ENCODE measurements at places on chromosomes 7 and 10. TPM values are rescaled to one million over a fixed set of nuclear protein-coding genes. Genes with fewer than 3 reads are reported as not detected.

DNA sequence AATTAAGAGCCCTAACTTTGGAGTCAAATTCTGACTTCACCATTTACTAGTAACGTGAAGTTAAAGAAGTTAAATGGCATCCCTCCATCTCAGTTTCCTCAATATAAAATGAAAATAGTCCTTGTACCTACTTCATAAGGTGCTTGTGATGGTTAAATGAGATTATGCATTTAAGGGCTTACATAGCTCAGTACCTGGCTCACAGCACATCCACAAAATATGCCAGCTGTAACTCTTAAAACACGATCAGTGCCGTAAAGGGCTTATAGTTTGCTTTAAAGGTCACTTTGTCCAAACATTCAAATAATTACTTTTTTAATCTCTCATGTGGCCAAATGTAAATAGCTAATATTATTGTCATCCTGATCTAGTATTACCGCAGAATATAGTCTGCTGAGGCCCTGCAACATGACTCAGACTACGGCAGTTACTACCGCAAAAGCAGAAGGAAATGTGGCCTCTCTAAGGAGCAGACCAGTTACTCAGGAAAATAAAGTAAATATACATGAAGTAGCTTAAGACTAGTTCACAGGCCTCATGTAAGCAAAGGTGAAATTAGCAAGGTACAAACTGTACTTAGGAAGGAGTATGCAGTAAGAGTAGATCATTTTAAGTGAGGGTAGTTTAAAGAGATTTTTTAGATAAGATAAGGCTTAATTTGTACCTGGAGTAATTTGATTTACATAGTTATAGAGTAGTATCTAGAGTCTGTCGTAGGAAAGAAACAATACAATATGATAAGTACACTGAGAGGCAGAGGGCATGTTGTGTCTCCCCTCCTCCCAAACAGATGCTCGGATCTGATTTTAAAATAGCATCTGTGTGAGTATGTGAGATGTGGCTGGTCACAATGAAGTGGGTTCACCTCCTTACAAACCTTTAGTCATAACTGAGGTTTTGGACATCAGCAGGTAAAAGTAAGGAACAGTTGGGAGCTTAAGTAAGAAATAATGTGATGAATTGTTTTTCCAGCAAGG, 13.1 kb downstream of the CASP2 start:
- DNase-seq, result no peak

DNA sequence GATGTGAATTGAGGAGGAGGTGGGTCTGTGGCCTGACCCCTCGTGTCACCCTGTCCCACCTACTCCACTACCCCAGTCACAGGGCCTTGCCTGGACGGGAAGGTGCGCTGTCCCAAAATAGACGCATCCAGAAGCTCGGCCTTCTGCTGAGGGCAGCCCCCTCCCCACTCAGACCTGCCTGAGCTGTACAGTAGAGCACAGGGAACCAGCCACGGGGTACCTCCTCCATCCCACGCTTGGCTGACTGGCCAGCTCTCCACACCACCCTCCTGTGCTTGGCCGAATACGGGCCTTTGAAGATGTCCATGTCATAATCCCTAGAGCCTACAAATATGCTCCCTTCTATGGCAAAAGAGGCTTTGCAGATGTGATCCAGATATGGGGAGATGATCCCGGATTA, 88.3 kb downstream of the CHST15 start:
- no peak for DNase-seq

GRCh38 chr7:3437467-3437866, 136.4 kb downstream of the SDK1 start:
- no peak for DNase-seq

DNA sequence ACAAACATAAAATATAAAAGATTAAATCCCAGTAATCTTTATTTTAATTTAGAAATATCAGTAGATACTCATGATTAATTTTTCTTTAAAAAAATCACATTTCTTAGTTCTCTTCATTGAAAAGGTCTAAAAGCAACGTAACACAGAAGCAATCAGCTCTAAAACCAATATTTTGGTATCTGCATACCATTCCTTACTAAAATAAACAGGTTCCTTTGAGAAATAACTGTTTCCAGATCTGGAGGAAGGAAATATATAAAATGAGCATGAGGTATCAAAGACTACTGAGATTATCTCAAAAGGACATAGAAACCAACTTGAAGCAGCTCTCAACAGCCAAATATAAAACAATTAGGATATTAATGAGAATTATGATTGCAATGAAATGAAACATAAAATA, 301.0 kb upstream of the GNAI1 start:
- no peak for DNase-seq

DNA sequence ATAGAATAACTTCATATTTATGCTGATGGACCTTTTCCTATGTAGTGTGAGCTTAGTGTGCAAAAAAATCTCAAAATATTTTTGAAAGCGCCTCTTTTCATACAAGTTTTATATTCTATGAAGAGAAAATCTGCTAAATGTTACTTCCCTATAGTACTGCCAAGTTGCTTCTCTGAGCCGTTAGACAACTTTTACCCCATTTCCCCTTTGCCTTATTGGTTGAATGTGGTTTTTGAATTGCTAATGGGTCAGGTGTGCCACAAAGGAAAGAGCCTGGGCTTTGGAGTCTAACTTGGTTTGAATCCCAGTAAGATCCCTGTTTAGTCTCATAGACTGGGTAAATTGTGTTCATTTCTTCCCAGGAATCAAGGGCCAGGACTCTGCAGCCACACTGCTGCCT, 261.5 kb downstream of the SNX10 start:
- no peak for DNase-seq

GRCh38 chr7:106281585-106282318, 3.0 kb downstream of the NAMPT start:
- DNase-seq, result no peak

DNA sequence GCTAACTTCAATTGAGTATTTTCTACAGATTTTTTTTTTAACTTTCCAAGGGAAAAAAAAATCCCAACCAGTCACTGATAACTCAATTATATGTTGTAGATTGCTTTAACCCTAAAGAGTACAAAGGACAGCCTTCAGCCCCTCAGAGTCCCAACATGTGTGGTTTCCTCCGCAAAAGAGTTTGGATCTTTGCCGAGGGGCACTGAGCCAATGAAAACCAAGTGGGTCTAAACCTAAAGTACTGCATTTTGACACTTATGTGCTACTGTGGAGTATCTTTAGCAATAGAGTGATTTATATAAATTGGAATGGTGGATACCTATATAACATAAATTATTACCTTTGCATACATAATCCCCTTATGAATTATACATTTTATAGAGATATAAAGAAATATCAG, 91.5 kb downstream of the SEMA3D start:
- no peak for DNase-seq

- no peak for DNase-seq
These were observed 5.7 kb downstream of the PPIF start for GRCh38 chr10:79353000-79353406.

- no peak for DNase-seq
These were observed 279.4 kb upstream of the CACNA2D1 start for GRCh38 chr7:82722946-82723345.

- DNase-seq, result no peak
These were observed 652.7 kb upstream of the POM121L12 start for GRCh38 chr7:52382731-52383130.

- DNase-seq, result no peak
These were observed 16.5 kb upstream of the NT5C3A start for GRCh38 chr7:33079096-33079495.

GRCh38 chr10:86193841-86194240, 172.8 kb downstream of the GRID1 start:
- DNase-seq, result no peak

CFAP70 gene
- polyA plus RNA-seq, result 5.3 TPM

MOGAT3 gene
- polyA plus RNA-seq, result 72.1 TPM

ZPBP gene
- 0.06 TPM for polyA plus RNA-seq

NPFFR1 gene
- 0.31 TPM for polyA plus RNA-seq

KNDC1 gene
- polyA plus RNA-seq, result 18.8 TPM

PON1 gene
- 2.3 TPM for polyA plus RNA-seq
